ENCODE measurements at places on chromosomes 4 and X.

DNA sequence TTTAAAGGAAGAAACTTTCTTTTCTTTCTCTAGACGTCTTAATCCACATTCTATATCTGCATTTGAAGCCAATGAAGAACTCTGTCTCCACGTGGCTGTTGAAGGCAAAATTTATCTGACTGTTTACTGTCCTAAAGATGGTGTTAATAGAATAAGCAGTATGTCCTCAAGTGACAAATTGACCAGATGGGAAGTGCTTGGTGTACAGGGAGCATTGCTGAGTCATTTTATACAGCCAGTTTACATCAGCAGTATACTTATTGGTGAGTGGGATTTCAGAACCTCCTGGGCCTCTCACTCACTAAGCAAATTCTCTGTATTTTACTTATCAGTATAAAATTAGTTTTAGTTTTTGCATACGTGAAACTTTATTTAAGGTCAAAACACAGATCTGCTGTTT is 33.7 kb downstream of the ADAD1 start:
- DNase-seq, result no peak

DNA sequence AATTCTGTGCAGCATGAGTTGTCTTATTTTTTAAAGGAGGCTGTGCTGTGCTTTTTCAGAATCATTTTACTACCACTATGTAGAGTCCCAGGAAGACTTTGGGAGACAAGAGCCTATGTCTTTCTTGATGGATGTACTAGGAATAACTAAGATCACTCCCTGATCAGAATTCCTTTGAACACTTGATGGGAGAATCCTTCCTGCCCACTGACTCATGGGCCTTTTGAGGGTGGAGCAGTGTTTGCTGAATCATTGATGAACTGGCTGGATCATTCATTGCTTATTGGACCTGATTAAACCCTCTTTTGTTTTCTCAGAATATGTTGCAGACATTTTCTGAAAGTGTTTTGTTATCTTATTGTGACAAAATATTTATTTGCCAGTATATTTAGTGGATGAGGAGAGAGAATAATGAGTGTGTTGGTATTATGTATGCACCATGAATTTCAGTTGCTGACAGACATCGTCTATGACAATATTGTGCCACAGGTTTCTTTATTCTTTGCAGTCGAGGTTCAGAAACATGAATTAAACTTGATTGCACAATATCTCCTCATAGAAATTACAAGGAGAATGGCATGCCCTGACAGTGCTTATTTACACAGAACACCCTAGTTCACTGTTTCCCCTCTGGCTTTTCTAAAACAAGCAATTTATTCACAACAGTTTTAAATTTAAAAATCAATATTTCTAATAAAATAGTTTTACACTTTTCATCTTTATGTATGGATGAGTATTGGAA is 36.3 kb downstream of the POU4F2 start:
- no peak for DNase-seq

GRCh38 chr4:30208731-30209435 is 511.3 kb upstream of the PCDH7 start:
- no peak for DNase-seq

DNA sequence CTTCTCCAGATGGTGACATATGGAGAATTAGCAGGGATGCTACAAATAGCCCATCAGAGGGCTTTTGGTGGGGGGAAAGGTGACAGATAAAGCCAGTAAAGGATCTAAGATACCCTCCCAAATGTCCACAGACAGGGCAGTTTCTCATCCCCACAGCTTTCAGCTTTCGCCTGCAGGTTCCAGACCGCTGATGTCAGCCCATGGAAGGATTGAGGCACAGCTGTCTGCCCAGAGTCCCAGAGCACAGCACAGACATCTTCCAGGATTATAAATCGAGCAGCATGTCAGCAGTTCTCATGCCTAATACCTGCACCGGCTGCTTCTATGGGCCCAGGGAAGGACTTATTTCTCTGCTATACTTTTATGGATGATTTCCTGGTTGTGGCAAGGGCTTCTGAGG is 96.7 kb upstream of the MXRA5 start:
- DNase-seq, result no peak

- no peak for DNase-seq
Observed at GRCh38 chr4:76570141-76570973, 135.3 kb downstream of the SHROOM3 start.

GRCh38 chr4:104408878-104409277 is 85.8 kb downstream of the CXXC4 start:
- no peak for DNase-seq

DNA sequence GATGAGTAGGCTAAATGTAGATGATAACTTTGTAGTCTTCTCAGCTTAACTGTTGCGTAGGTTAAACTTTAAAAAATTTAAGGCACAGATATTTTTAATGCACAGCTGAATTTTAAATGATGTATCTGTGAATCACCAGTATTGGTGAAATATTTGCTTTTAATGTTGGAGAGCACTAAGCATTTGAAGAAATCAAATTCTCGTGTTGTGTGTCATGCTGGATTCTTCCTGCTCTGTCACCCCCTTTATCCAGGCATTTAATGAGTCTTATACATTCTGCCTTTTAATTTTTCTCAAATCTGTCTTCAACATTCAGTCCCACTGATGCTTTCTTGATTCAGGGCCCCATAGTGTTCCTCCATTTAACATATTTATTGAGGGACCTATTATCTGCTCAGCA is 76.7 kb downstream of the SLC4A4 start:
- DNase-seq, result no peak

DNA sequence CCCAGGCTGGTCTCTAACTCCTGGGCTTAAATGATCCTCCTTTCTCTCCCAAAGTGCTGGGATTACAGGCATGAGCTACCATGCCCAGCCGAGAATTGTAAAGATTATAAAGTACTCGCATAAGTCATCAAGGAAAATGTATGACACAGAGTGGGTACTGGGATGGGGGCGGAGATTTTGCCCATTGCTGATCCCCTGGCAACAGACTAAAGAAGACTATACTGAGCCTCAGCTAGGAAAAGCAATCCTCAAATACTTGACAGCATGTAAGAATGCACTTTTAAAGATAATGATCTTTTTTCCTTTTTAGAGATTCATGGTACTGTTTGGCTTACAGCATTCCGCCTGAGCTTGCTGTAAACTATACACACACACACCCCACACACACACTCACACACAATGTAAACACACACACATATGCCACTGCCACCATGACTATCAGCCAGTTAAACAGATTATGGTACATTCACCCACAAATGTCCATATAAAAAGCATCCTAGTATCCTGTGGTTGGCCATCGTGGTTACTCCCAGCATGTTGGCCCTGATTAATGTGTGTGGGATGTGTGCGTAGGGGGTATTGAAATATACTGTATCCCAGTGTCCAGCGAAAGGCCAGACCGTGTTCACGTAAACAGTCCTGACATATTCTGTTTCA is 113.0 kb downstream of the AMELX start:
- DNase-seq, result no peak

DNA sequence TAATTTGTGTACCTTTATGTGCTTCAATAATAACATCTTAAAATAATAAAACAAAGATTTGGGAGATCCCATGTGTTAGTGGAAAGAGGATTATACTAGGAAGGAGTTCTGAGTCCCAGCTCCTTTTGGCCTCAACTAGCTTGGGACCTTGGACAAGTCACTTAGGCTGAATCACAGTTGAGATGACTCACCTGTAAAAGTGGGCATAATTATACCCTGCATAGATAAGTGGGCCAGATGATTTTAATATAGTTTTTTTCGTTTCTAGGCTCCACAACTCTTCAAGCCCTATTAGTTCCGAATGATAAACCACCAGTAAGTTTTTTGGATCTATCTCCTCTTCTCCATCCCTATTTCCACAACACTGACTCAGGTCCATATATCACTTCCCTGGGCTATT is 131.8 kb downstream of the ENOX2 start:
- no peak for DNase-seq

GRCh38 chr4:66972087-66972486 is 573.2 kb downstream of the CENPC start:
- DNase-seq, result no peak

Measured in anterior cingulate cortex (tissue), 58 donors.